ENCODE measurements at places on chromosomes 7 and 10.

GRCh38 chr10:47071891-47072290 lies 160.7 kb downstream of the PTPN20 start:
- DNase-seq: no peak

GRCh38 chr10:44716470-44717015 lies 194.6 kb upstream of the TMEM72 start:
- DNase-seq: no peak

GRCh38 chr7:134504660-134505164 lies 22.7 kb upstream of the AKR1B10 start:
- DNase-seq: no peak

DNA sequence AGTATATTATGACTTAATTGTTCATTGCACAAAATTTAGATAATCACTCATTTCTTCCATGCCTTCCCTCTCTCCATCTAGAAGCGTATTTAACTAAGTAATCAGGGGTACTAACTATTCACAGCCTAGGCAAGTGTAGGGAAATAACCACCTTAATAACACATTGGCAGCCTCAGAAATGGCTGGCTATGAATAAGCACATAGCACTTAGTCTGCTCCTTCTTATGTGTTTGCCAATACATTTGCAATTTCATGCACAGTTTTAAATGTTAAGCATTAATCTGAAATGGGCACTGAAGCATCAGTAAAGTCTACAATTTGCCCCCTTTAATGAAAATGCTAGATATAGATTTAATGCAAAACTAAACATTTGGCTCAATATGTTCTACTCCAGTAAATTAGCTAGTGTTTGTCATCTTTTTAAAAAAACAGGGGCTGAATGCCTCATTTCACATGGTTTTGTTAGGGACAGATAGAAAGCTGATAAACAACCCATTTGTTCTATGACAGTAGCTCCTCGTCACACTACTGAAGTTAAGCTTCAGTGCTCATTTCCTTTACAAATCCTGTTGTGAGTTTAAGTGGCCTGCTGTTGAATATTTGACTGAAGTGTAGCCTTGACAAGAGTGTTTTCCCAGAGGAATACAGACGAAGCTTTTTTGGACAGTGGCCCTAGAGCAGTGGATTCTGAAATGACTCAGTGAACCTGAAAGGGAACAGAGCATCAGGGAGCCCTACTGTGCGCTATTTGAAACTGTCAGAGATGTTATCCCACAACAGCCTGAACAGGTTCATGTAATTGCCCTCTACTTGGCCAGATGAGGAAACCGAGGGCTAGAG lies 30.5 kb downstream of the HHEX start:
- DNase-seq: no peak

DNA sequence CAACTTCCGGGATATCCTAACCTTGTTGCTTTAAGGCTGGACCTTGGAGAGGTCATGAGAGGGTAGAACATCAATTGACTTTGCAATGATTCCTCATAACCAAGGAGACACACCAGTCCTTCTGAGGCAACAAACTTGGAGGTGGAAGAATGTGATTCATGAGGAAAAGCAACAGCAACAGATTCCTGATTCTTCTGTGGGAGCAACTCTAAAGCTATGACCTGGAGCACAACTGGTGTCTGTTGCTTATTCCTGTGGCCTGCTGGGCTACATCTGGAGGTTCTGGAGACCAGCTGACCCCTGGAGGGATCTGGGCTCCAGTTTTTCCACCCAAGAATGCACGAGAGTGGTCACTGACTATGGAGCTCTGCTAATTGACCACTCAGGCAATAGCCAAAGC lies 116.6 kb downstream of the CREB5 start:
- no peak for DNase-seq

DNA sequence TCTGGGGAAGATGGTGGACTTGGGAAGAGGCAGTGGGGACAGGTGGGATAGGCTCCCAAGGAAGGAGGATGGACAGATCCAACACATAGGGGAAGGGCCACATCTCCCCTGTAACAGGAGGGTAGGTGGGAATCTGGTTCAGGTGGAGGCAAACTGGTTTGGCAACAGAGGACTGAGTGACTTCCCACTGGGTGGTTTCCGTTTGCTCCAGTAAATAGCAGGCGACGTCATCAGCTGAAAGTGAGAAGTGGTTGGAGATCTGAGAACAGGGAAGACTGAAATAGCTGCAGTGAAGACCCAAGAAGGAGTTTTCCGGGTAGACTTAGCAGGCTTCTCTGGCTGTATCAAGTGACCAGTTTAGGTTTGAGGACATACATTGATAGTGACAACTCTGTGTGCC lies 504.4 kb downstream of the GALNT17 start:
- no peak for DNase-seq

DNA sequence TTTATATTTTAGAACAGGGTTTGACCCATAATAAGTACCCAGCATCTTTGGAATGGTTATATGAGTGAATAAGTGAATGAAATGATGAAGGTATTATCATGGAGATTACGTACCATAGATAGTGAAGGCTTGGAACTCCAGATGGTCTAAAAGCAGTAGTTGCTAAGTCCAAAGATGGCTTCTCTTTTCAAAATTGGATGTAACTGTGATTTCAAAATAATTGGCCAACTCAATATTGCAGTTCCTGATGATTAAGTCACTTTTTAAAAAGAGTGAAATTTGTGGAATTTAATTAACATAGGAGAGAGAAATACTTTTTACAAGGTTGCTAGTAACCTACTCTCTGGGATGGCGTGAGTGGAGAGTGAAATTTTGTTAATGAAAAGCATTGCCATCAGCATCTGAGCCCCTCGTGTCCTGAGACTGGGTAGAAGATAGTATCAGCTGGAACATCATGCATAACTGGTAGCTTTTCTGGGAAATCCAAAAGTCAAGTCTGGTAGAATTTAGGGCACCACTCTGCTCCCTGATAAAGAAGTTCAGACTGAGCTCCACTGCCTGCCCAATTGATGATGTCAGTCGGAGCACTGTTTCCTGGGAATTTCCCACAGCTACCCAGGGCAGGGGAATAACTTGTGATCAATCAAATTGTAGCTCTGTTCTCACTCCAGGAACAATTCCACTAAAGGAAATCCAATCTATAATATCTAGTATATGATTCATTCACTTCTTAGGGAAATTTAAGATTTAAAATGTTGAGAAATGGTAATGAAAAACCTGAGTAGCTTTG lies 3.2 kb downstream of the GPR141 start:
- no peak for DNase-seq

DNA sequence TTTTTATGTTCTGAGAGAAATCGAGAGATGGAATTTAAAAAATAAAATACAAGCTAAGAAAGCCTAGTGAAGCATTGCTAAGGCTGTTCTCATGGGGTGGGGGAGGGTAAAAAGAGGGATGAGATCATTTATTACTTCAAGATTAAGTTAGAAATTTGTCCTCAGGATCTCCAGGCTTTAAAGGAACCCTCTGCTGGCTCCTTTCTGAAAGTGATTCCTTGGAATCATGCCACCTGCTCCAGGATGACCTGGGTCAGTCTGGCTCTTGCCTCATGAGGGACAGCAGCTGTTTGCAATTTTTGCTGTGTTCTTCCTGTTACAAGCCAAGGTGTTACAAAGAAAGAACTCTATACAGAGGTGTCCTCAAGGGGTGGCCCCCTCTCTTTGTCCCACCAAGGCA lies 69.8 kb downstream of the CDK1 start:
- DNase-seq: no peak
